ENCODE measurements at places on chromosomes 6 and 20.

GRCh38 chr6:132287101-132287500, 114.2 kb downstream of the MOXD1 start:
- DNase-seq: no peak

GRCh38 chr6:157959451-157960227, 22.0 kb upstream of the SYNJ2 start:
- no peak for DNase-seq

- peak; percentile 92 for DNase-seq
These were observed at the start of gene ZBP1 for GRCh38 chr20:57620274-57620990. Gene ZBP1, minus strand, starts transcription at chr20:57620426. Its CDS starts 131 bp downstream, at chr20:57620295.

DNA sequence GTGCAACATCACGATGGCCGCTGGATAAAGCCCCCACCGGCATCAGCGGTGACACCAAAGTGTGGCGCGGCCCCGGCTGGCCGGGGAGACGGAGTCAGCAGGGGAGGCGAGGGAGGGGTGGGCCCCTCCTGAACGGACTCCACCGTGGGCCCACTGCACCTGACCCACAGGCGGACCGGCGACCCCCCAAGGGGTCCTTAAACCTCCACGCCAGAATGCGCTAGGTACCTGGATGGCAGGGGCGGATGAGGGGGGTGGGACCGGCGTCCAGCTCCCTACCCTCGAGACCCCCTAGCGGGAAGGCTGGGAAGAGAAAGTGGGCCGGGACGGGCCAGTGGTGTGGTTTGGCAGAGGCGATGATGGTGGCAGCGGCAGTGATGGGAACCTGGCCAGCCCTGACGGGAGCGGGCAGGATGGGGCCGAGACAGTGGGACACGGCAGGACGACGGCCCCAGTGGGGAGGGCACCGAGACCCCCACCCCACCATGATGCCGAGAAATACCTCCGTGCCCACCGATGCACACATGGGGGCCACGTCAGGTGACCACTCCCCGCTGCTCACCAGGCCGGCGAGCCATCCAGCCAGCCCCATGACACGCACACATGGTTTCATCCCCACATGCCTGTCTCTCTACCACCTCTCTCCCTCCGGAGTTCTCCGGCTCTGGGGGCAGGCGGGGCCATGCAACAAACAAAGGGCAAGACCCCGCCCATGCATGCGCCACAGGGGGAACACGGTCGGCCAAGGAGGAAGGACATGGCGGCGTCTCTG, 771.9 kb upstream of the DEFB115 start:
- DNase-seq: peak; percentile 65

GRCh38 chr6:21278375-21278745, 315.2 kb upstream of the SOX4 start:
- DNase-seq: no peak

GRCh38 chr6:53080813-53081212, 15.6 kb downstream of the FBXO9 start:
- no peak for DNase-seq

DNA sequence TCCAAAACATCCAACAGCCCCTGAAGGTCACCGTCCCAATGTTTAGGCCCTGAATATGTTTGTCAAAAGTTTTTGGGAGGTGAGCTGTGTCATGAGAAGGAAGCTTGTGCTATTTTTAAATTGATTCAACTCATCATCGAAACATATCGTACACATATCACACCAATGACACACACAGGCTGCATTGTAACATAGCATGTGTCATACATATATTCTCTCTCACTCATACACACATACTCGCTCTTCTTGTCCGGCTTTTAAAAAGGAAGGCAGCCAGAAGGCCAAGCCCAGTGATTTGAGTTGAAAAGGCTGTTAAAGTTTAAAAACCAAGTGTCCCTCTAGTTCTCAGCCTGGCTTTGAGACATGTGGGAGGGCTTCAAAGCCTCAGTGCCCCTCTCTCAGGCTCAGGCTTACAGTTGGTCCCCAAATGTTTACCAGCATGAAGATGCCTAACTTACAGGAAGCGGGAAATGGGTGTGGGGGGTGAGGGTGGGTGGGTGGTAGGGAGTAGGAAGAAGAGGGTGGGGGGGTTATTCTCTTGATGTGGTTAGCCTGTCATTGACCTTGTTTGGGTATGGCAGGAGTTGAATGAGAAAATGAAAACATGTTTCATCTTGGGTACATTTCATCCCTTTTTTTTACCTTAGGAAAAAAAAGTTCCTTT, 3.3 kb upstream of the PRDM1 start:
- no peak for DNase-seq

- DNase-seq: no peak
These were observed 27.8 kb downstream of the CCN2 start for GRCh38 chr6:131923356-131923755.

- DNase-seq: no peak
These were observed 4.9 kb upstream of the EDN3 start for GRCh38 chr20:59295531-59295930.

DNA sequence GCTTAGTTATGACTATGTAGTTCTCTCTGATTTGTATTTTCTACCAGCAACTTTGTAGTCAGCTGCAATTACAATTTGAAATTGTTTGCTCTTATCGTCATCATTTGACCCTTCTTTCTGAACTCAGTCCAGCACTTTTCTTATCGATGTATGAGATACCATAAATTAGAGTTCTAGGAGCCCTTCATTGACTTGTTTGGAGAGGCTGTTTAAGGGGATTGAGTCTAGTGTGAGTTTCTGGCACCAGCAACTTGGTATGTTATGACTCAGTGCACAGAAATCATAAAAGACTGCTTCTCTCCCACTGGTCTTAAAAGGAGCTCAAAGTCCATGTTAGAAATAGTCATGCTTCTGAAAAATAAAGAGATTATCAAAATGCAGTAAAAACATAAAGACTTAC, 190.3 kb downstream of the TENT5A start:
- DNase-seq: no peak

DNA sequence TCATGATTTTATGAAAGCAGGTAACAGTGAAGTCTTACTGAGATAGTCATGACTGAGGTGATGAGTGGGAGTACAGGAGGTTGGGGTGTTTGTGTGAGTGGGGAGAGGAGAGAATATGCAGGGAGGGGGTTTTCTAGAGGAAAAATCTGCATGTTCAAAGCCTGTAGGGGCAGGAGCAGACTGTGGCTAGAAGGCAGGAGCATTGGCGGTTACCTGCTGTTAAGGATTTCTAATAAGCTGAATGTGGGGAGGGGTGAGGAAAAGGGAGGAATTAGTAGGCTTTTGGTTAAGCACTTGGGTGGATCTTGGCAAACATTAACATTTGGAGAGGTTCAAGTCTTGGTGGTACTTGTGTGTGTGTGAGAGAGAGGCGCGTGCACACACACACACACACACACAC, 70.8 kb downstream of the EYA4 start:
- DNase-seq: no peak

DNA sequence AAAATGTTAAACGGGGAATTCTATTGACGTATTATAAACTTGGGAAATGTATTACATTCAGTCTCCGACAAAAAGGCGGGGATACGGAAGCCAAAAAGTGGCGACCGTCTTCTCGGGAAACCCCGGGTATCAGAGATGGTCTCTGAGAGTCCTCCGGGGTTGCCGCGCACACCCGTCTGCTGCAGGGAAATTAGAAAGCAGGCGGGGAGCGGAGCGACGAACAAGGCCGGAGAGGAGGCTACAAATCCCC, 1.5 kb downstream of the SALL4 start:
- no peak for DNase-seq

GRCh38 chr6:103107985-103108384, 1714.5 kb downstream of the GRIK2 start:
- no peak for DNase-seq

DNA sequence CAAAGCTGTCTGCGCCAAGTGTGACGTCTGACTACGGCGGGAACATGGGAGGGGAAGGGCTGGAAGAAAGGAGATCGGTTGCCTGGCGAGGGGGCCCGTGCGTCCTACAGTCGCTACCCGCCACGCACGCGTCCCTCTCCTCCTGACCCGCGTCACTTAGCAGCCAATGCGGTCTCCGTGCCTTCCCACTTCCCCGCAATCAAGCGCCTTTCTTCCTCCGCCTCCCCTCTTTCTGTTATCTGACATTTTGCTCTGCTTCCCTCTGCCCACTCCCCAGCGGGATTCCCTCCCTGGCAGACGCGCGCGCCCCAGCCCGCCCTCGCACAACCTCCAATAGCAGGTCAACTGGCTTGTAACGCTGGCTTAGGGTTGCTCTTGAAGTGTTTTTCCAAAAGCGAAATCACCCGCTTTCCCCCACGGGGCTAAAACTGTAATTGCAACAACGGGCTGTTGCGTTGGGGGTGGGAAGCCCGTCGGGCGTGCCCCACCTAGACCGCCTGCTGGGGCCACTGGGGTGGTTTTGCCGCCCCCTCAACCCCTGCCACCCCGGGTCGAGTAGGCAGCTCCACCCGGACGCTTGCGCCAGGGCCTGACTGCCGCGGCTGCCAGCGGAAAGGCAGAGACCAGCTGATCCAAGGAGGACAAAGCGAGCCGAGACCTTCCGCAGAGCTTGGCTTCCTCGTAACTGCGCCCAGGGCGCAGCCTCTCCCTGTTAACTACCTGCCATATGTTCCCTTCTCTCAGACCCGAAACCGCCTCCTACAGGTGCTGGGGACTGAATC, 6.2 kb upstream of the SOX4 start:
- peak; percentile 85 for DNase-seq

GRCh38 chr6:36598739-36599318, 4.7 kb downstream of the SRSF3 start:
- no peak for DNase-seq

GRCh38 chr6:159654483-159655098, 38.5 kb downstream of the SOD2 start:
- no peak for DNase-seq

DNA sequence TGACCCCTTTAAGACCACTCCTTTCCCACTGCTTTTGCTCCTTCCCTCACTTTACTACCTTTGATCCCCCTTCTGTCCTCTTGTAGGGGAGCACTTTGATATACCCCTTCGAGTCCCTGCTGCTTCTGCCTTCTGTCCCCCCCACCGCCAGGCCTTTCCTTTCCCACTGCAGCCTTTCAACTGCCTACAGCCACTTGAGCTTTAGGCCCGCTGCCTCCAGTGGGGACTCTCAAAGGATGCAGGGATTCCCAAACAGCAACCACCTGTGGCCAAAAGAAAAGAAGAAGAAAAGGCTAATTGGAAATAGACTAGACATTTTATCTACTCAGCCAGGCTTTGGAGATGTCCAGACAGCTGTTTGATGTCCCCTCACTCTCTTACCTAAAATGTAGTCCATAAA, 77.0 kb upstream of the DTNBP1 start:
- DNase-seq: no peak

Measured in spleen (tissue), 13 donors.